ENCODE measurements at places on chromosomes 6 and 20.

- peak; percentile 75 for DNase-seq
These were observed 463 bp upstream of the HLA-DMB start for GRCh38 chr6:32941214-32941768.

GRCh38 chr6:20755631-20756030 lies 221.4 kb downstream of the CDKAL1 start:
- DNase-seq = no peak

DNA sequence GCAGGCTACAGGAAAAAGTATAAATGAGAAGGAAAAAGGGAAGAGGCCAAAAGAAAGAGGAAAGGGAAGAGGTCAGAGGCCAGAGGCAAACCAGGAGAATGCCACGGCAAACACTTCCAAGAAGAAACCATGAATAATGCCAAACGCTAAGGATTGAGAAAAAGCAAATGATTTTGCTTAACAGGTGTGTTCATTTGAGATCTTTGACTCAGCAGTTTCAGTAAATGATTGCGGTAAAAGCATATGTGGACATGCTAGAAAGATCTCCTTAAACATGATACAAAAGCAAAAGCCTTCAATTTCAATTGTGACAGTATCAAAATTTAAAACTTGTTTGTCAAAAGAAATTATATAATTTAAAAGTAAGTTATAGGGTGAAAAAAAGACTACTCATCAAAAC lies 70.6 kb downstream of the UBE3D start:
- DNase-seq = no peak

- DNase-seq = no peak
These were observed 100.2 kb upstream of the AKAP12 start for GRCh38 chr6:151139524-151139923.

Measured in CD4-positive, alpha-beta memory T cell (primary cell).